ENCODE measurements at places on chromosomes 1 and 21.

GRCh38 chr1:20900056-20900455 lies 112.9 kb upstream of the HP1BP3 start:
- DNase-seq = no peak

DNA sequence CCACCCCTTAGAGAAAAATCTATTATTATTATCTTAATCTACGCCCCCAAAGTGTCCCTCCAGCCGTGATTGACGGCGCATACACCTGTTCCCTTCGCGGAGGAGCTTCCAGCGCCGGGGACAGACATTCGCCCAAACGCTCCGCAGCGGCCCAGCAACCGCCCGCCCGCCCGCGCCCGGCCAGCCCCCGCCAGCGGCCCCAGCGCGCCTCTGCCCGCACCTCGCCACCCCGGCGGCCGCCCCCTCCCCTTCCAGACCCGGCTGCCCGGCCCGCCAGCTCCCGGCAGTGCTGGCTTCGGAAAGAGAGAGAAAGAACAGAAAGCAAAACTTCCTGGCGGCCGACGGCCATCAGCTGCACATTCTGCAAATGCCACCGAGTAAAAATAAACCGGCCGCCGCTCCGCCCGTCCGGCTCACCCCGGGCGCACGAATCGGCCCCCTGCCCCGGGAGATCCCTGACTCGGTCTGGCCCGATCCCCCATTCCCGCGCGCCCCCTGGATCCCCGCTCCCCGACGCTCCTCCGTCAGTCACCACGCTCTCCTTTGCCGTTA lies 1.6 kb downstream of the CASZ1 start:
- DNase-seq = no peak

DNA sequence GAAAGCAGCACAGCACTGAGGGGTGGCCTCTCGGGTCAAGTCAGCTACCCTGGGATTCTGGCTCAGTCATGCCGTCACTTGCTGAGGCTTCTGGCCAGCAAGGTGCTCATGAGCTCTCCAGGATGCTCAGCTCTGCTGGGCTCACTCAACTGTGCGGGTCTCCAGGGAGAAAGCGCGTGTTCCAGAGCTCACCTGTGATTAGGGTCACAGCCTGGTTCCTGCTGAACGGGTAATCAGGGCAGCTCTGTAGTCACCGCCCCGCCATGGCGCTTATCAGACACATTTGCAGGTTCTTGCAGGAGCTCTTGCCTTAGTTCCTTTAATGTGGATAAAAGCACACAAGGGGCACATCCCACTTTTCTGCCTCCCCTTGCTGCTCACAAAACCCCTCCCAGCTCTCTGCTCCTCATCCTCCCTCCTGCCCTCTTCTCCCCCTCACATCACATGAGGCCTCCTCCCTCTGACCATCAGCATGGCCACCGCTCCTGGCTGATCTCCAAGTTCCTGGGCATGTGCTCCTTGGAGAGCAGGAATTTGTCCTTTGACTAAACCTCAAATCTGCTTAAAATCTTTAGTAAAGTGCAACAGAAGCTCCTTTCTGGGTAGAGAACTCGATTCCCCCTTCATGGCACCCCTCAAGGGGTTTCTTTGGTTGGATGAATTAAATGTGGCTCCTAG lies 2.0 kb downstream of the PCP4 start:
- no peak for DNase-seq

GRCh38 chr1:168774241-168774640 lies 45.2 kb upstream of the DPT start:
- DNase-seq = no peak

DNA sequence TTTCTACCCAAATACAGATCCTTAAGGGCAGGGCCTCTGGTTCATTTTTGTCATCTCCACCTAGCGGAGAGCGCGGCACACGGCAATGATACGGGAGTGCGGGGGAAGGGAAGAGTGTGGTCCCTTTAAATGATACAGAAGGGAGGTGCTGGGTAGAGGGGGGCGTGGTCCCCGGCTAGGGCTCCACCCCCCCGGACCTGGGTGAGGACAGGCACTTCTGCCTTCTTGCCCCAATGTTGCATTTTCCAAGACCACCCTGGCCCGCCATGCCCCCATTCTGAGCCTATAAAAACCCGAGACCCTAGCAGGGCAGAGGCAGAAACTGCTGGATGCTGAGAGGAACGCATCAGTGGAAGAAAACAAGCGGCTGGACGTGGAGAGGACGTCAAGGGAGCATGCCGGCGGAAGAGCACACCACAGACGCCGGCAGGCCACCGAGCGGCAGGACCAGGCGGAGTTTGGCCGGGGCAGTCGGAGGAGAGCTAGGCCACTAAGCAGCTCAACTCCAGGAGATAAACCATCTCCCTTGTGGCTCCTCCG lies 30.0 kb downstream of the LRRC3 start:
- DNase-seq = no peak

- DNase-seq = no peak
Observed at GRCh38 chr1:85628791-85629531, 48.4 kb downstream of the CCN1 start.
